Mesenchymal stem cell (in vitro differentiated cells and primary cell): ENCODE measurements at places on chromosomes 1 and 21.

DNA sequence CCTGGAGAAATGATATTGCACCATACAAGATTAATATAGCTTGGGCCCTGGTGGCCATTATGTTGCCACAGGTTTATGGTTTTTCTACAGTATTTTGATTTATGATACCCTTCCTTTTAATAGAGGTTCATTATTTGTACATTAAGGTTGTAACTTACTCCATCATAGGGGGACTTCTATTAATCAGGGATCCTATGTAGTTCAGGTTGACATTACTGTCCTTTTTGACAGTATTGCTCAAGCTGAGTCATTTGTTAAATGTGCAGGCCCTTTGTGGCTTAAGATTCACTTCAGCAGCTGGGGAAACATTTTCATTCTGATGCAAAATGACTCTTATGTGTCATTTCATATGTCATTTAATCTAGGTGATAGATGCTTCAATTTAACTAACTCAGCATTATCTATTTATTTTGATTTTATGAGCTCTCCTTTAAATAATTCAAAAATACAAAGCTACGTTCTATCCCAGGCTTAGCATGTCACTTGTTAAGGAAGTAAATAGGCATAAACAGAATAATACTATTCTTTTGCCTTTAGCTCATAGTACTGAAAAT lies 686.9 kb upstream of the NCAM2 start:
- no peak overlapping the region for H3K4me3 ChIP-seq
- H3K4me1 ChIP-seq: no peaks in the 10 kb centered on the region
- no peaks in the 10 kb centered on the region for H3K27me3 ChIP-seq
- no peaks in the 10 kb centered on the region for H3K36me3 ChIP-seq
- DNase-seq: no peak

DNA sequence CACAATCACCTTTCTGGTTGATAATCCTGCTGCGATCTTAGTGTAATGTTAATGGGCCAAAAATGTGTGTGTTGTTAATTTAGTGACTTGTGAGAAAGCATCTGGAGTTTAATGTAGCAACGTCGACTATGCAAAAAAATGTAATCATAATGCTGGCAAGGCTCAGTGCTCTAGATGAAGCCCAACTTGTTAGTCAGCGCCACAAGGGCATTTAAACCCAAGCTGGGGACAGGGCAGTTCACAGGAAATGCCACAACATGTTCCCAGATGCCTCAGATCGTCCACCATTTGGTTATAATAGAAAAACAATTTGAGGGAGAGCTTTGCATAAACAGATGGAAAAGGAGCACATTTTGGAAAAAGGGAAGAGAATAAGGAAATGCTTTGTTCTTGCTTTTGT lies 585.4 kb upstream of the PLXNA2 start:
- H3K4me1 ChIP-seq: no peaks in the 10 kb centered on the region
- no peaks in the 10 kb centered on the region for H3K27me3 ChIP-seq
- no peaks in the 10 kb centered on the region for H3K36me3 ChIP-seq
- H3K4me3 ChIP-seq: no peak overlapping the region
- no peak overlapping the region for H3K27ac ChIP-seq

GRCh38 chr1:151963288-151963687 lies 30.4 kb downstream of the S100A10 start:
- DNase-seq: no peak
- H3K4me3 ChIP-seq: no peak overlapping the region
- H3K27ac ChIP-seq: no peak overlapping the region
- H3K27me3 ChIP-seq: no peaks in the 10 kb centered on the region

GRCh38 chr1:163824006-163824405 lies 502.3 kb downstream of the NUF2 start:
- no peaks in the 10 kb centered on the region for H3K36me3 ChIP-seq

DNA sequence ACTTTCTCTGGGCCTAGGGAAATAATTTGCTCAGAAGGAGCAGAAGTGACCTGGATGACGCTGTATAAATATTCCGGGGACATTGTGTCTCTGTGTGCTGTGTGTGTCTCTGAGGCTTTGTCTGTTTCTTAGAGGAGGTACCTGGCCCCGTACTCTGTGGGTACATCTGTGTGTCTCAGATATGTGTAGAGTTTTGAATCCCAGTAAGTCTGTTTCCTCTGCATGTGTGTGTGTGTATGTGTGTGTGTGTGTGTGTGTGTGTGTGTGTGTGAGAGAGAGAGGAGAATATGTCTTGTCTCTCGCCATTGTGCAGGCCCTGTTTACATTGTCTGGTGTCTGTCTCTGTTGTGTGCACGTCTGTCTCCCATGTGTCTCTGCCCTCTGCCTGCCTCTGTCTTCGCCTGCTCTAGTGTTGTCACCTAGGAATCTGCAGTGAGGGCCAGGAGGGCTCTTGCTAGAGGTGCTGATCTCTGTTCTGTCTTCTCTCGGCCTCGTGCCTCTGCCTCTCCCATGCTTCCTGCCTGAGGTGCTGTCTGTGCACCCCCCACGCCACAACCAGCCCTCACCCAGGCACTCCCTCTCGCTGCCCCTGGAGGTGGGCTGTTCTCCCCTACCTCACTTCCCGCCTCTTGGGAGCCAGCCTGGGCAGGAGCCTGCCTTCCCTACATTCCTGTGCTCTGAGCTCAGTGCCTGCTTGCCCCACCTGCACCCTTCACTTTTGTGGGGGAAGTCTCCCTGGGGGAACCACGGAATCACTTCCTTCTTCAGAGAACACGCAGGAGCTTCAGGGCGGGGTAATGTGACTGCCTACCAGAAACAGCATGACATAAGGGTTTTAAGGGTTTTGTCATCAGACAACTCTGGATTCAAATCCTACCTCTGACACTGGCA lies 5.9 kb downstream of the MAP7D1 start:
- no peaks in the 10 kb centered on the region for H3K27me3 ChIP-seq
- DNase-seq: peak; percentile 57
- H3K4me1 ChIP-seq: peaks cover 36% of the 10 kb centered on the region
- H3K36me3 ChIP-seq: peaks cover 30% of the 10 kb centered on the region
- H3K27ac ChIP-seq: peak overlapping the region; percentile 93
- H3K4me3 ChIP-seq: peak overlapping the region; percentile 81

DNA sequence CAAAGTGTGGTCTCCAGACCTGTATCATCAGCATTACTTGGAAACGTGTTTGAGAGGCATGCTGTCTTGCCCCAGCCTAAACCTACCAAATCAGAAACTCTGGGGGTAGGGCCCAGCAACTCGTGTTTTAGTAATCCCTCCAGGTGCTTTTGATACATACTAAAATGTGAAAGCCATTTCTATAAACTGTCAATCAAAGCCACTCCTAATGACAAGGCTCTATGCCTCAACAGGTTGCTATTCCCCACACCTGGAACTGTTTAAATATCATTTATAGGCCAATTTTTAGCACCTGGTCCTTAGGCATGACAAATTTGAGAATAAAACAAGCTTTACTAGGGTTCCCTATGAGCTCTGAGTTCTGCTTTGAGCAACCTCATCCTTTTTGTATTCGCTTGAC lies 158.7 kb upstream of the NR5A2 start:
- H3K27ac ChIP-seq: no peak overlapping the region
- H3K4me1 ChIP-seq: peaks cover 3% of the 10 kb centered on the region
- H3K36me3 ChIP-seq: no peaks in the 10 kb centered on the region
- DNase-seq: no peak
- H3K4me3 ChIP-seq: no peak overlapping the region

DNA sequence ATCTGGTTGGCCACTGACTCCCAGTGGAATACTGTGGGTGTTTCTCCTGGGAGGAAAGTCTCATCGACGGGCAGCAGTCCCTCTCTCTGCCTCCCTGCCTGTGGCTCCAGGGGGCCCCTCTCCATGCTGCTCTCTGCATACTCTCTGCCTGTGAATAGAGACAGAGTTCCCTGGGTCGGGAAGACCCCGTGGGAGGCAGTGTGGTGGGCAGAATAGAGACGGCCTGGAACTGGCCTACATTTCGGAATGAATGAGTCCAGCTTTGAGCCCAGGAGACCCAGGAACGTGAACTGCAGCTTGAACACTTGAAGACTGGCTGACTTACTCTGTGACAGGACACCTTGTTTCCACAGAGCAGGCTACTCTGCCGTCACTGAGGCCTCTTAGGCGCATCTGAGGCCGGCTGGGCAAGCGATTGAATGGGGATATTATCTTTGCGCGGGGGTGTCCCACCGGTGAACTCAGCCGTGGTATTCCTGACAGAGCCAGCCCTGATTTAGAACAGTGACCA lies 64.0 kb downstream of the KIF21B start:
- H3K4me1 ChIP-seq: peaks cover 1% of the 10 kb centered on the region
- no peak overlapping the region for H3K27ac ChIP-seq
- H3K27me3 ChIP-seq: peaks cover 57% of the 10 kb centered on the region
- DNase-seq: no peak
- no peaks in the 10 kb centered on the region for H3K36me3 ChIP-seq

DNA sequence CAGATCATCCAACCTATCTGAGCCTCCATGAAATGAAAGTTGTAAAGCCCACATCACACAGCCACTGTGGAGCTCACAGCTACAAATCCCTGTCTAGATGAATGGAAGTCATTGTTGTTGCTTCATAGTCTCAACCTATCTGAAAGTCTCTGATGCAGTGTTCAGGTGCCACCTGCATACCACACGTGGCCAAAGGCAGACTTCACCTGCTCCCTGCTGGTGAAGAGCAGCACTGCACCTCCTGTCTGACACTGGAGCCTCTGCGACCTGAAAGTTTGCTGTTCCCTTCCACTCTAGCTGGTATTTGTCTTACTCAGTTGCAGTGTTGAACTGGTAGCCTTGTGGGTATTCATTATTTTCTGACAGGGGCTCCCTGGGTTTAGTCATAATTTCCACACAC lies 18.4 kb downstream of the LORICRIN start:
- DNase-seq: no peak
- H3K4me3 ChIP-seq: no peak overlapping the region
- no peak overlapping the region for H3K27ac ChIP-seq
- H3K36me3 ChIP-seq: no peaks in the 10 kb centered on the region

- H3K27ac ChIP-seq: peak overlapping the region; percentile 41
- no peaks in the 10 kb centered on the region for H3K27me3 ChIP-seq
- no peak overlapping the region for H3K4me3 ChIP-seq
- peaks cover 4% of the 10 kb centered on the region for H3K4me1 ChIP-seq
- peaks cover 45% of the 10 kb centered on the region for H3K36me3 ChIP-seq
Observed at GRCh38 chr1:179121159-179121938, 39.5 kb downstream of the TOR3A start.

- no peak overlapping the region for H3K27ac ChIP-seq
- H3K4me1 ChIP-seq: no peaks in the 10 kb centered on the region
Observed at GRCh38 chr1:104593413-104594187, 843.9 kb downstream of the AMY1C start.

DNA sequence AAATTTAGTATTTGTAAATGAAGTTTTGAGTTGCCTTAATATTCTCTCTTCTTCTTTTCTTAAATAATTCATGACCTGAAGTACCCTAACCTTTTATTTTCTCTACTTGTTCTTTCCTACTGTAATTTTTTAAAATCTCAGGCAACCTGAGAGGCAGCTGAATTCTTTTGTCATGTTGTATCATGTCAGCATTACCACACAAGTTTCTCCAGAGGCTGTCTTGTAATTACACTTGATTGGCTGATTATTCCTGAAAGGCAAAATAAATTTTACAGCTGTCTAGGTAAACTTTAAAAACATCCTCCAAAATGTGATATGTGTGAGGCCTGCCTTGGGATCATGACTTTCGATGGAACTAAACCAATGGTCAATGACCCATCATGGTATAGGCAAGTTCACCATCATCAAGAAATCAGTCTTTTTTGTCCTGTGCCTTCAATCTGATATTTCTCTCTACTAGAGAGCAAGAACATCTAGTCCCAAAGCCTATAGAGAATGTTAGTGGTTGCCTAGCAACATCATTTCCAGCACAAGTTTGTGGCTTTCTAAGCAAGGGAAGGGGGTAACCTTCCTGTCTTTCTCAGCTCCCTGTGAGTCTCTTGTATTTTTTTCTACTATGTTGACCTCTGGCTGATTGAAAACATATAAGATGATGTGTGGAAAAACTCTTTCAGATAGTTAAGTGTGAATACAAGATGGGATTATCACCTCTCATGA lies 115.5 kb downstream of the GABPA start:
- H3K36me3 ChIP-seq: no peaks in the 10 kb centered on the region
- H3K4me3 ChIP-seq: no peak overlapping the region
- H3K27ac ChIP-seq: no peak overlapping the region
- H3K27me3 ChIP-seq: no peaks in the 10 kb centered on the region
- H3K4me1 ChIP-seq: peaks cover 2% of the 10 kb centered on the region

DNA sequence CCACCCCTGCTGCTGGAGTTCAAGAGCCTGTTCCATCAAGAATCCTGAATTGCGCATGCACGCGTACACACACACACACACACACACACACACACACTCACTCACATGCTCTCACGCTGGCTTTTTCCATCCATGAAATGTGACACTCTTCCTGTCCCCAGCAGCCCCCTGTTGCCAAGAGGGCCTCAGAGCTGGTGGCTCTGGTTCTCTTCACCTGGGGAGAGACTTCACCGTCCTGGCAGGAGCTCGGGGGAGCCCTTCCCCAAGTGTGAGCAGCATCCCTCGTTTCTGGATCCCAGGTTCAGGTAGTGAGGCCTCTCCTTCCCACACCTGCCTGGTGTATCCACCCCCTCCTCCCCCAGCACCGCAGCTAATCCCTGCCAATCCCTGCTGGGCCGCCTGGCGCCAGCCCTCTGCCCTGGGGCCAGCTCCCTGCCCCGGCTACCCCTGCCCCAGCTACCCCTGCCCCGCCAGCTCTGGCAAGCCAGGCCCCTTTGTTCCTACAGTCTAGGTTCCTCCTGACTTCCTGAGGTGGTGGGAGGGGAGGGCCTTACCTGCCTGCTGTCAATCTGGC lies 9.9 kb downstream of the PLOD1 start:
- no peaks in the 10 kb centered on the region for H3K27me3 ChIP-seq
- no peak overlapping the region for H3K4me3 ChIP-seq
- peaks cover 7% of the 10 kb centered on the region for H3K4me1 ChIP-seq
- peaks cover 23% of the 10 kb centered on the region for H3K36me3 ChIP-seq
- H3K27ac ChIP-seq: no peak overlapping the region
- DNase-seq: peak; percentile 61

GRCh38 chr21:45590726-45591618 lies 48.7 kb upstream of the SLC19A1 start:
- no peak overlapping the region for H3K27ac ChIP-seq
- no peaks in the 10 kb centered on the region for H3K36me3 ChIP-seq
- H3K4me3 ChIP-seq: no peak overlapping the region
- peaks cover 3% of the 10 kb centered on the region for H3K4me1 ChIP-seq

DNA sequence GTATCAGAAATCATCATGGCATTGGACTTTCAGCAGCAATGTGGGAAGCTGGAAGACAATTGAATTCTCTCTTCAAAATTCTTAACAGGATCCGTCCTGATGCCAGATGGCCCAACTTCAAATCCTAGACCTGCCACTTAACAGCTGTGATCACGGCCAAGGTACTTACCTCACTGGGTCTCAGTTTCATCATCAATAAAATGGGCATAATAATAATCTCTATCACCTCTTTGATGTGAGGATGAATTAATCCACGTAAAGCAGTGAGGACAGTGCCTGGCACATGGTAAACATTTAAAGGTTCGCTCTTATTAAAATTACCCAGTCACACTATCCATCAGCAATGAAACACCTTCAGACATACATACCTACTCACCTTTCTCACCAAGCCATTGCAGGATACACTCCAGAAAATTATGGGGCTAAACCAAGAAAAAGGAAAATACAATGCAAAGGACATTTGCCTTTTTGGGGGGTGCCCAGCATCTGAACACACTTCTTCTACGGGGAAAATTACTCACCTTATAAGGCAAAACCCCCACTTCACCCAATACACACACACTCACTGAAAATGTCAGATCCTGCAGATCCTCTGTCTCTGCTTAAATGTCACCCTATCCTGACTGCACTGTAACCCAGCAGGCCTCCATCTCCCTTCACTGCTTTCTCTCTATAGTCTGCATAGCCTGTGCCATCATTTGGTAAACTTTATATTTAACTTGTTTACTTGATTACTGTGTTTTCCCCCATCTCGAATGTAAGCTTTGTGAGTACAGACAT lies 21.7 kb downstream of the GLIS1 start:
- no peak overlapping the region for H3K4me3 ChIP-seq
- H3K27ac ChIP-seq: no peak overlapping the region
- DNase-seq: no peak
- peaks cover 7% of the 10 kb centered on the region for H3K4me1 ChIP-seq
- H3K36me3 ChIP-seq: no peaks in the 10 kb centered on the region
- H3K27me3 ChIP-seq: no peaks in the 10 kb centered on the region
